ENCODE measurements at places on chromosomes 13 and 19. TPM values are rescaled to one million over a fixed set of nuclear protein-coding genes. Genes with fewer than 3 reads are reported as not detected.
A peak's percentile ranks its signal among the peaks of the same experiment; 100 is the strongest.

- peak; percentile 65 for DNase-seq
Measured at GRCh38 chr13:51764184-51765141, 39.5 kb downstream of the DHRS12 start.

FOSB gene
- 0.56 TPM for total RNA-seq

LACC1 gene
- total RNA-seq, result 2.5 TPM

- DNase-seq, result no peak
Measured at GRCh38 chr19:51627491-51628138, 2.6 kb downstream of the SIGLEC5 start.

- no peak for DNase-seq
Measured at GRCh38 chr13:29541400-29541799, 54.1 kb downstream of the SLC7A1 start.

GRCh38 chr13:99361197-99361596 is 54.0 kb upstream of the GPR183 start:
- no peak for DNase-seq

- no peak for DNase-seq
Measured at GRCh38 chr13:95246292-95247082, 54.8 kb downstream of the ABCC4 start.

- DNase-seq, result no peak
Measured at GRCh38 chr19:57559008-57559403, 657 bp downstream of the ZNF550 start.

DNA sequence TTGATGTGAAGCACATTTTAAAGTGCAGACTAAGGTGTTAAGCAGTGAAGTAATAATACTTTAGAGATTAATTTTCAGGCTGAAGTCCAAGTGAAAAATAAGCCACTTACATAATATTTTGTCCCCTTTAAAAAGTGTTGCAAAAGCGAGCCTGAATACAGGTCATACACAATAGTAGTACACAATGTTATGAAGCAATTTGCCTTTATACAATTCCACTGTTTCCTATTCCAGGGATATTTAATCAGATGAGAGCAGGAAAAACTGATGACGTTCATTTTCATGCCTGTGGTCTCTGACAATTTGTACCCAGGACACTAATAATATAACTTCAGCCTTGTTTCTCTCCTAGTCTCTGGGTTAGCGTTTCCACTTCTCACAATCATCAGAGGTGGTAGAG is 916.7 kb downstream of the PCDH9 start:
- no peak for DNase-seq

DNA sequence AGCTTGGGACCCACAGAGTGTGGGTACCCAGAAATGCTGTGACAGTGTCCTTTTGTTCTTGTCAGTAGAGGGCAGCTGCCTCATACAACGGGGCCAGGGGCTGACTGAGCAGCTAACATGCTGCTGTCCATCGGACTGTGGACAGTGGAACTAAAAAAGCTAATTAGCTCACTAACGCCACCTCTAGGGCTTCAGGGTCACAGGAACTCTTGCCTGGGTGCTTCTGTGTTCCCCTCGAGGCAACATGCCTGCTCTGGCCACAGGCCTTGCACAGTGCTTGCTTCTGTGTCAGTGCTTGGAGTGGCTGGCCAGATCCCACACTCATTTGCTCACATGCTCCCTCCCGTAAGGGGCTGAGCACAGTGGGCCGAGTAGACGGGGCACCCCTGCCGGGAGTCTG is 377.0 kb downstream of the OLFM4 start:
- DNase-seq, result no peak

LILRB5 gene
- total RNA-seq, result 0.05 TPM

GRCh38 chr19:33673258-33673875 is 51.6 kb downstream of the CHST8 start:
- DNase-seq, result no peak

WASF3 gene
- total RNA-seq, result 0.10 TPM

DNA sequence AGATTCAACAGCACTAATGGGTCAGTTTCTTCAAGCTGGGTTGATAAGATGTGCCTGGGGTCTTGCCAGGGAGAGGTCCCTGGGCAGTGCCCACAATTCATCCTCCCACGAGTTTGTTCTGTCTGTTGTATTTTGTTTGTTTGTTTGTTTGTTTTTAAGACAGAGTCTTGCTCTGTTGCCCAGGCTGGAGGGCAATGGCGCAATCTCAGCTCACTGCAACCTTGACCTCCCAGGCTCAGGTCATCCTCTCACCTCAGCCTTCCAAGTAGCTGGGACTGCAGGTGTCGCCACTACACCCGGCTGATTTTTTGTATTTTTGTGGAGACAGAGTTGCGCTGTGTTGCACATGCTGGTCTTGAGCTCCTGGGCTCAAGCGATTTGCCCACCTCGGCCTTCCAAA is 120.1 kb downstream of the NUFIP1 start:
- DNase-seq, result no peak

- no peak for DNase-seq
Measured at GRCh38 chr13:74839656-74840055, 642.3 kb downstream of the TBC1D4 start.

- no peak for DNase-seq
Measured at GRCh38 chr19:49976496-49976895, 15.5 kb upstream of the SIGLEC11 start.

- DNase-seq, result no peak
Measured at GRCh38 chr19:44891016-44891882, at the start of gene TOMM40. TOMM40 (plus strand) TSS chr19:44891254; CDS start chr19:44891416, 162 bp downstream.

SPHK2 gene
- total RNA-seq, result 33.1 TPM

DNA sequence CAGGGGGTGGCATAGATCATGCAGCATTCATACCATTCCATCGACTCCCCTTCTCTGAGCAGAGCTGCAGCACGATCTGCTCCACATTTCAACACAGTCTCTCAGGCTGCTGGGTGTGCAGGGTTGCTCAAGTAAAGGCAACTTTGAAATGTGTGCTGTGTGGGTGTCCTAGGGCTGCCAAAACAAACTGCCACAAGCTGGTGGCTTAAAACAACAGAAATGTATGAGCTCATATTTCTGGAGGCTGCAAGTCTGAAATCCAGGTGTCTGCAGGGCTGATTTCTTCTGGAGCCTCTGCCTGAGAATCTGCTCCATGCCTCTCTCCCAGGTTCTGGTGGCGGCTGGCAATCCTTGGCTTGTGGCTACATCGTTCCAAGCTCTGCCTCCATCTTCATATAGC is 63.7 kb upstream of the WDFY2 start:
- no peak for DNase-seq

DNA sequence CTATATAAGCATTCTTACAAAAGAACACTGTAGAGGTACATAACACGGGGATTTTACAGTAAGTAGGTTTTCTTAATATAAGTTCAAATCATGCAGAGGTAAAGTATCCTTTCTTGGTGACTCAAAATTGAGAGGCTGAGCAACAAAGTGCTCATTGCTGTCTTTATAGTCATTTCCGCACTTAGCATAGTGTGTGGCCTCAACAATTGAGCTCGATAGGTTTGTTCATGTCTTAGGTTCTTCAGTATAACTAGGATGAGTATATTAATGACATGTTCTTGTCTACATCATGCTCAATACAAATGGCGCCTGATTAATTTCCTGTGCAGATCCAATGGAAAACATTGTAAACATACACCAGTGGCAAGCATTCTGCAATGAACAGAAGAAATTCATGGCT is 1.4 kb downstream of the WDFY2 start:
- DNase-seq, result no peak

COL5A3 gene
- 0.19 TPM for total RNA-seq

SYT5 gene
- not detected for total RNA-seq

GRCh38 chr13:51589793-51590192 is 5.5 kb downstream of the WDFY2 start:
- DNase-seq, result no peak

ZNF534 gene
- total RNA-seq, result not detected

DNA sequence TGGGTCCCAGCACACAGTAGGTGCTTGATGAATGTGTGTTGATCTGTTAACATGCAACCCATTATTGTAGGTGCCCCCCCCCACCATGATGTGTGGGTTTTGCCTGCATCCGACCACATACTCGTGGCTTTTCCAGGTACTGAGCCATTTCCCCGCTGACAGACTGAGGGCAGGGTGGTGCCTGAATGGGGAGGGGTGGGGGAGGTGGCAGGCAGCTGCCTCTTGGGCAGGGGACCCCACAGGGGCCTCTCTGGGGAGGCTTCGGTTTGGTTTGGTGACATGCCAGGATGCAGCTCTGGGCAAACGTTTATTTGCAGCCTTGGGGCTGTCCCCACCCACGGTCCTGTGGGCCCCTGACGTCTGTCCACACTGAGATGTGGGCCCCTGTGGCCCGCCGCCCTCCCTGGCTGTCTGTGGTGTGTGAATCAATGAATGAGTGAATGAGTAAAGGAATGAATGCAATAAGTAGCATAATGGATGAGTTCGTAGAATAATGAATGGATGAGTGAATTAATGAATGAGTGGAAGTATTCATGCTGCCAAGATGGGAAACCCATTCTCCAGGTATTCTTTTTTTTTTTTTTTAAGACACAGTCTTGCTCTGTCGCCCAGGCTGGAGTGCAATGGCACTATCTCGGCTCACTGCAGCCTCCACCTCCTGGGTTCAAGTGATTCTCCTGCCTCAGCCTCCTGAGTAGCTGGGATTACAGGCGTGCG is 9.0 kb upstream of the JUND start:
- DNase-seq, result peak; percentile 79

GRCh38 chr13:37645181-37645740 is 46.7 kb upstream of the POSTN start:
- no peak for DNase-seq

DMKN gene
- total RNA-seq, result 57.8 TPM

DNA sequence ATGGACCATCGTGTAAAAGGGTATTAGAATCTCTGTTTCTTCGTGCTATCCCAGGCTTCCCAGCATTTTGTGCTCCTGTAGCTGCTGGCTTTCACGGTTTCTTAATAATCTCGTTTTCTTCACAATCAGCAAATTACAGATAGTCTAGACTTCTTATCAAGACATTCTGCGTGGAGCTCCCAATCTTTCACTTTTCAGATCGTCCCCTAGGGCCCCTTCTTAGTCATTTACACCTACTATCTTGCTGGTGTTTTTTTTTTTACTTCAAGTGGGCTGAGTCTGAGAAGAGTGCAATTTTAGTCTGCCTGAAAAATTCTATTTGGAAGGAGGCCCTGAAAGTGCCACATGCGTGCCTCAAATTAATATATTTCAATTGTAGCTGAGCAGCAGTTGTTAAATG is 275.1 kb downstream of the SHISA2 start:
- DNase-seq, result no peak

- DNase-seq, result no peak
Measured at GRCh38 chr13:110232756-110233155, 74.2 kb downstream of the COL4A1 start.

C13orf42 gene
- total RNA-seq, result not detected

Data from GM12878 (cell line).